ENCODE measurements at places on chromosomes 6 and 20. TPM values are rescaled to one million over a fixed set of nuclear protein-coding genes. Genes with fewer than 3 reads are reported as not detected.

- DNase-seq: no peak
These were observed 174.4 kb upstream of the EXOC2 start for GRCh38 chr6:867378-867777.

Gene DDX43
- 0.62 TPM for polyA plus RNA-seq

Gene C6orf52
- not detected for polyA plus RNA-seq

Gene ARMH2
- polyA plus RNA-seq: not detected
